Fibroblast of mammary gland (primary cell): ENCODE measurements at places on chromosomes 7 and 10.

- no peak for DNase-seq
Observed at GRCh38 chr10:28993861-28994260, 295.0 kb upstream of the LYZL1 start.

- DNase-seq, result peak; percentile 72
Observed at GRCh38 chr7:28093623-28094232, 86.9 kb downstream of the JAZF1 start.

DNA sequence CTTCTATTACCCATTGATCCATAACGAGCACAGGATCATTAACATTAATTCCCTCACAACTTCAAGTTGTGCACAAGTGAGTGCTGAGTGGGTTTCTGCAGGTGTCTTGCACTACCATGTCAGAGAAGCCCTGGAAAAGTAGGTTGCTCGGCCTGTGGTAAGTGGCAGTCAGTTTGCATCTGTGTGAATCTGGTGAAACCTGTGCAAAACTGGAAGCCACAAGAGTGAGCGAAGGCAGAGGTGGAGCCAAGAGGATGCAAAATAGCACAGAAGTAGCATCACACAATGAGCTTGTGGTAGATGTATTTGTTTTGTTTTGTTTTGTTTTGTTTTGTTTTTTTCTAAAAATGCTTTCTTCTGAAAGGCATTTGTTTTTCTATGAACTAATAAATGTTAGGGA is 181.5 kb downstream of the THSD7A start:
- DNase-seq, result no peak

GRCh38 chr7:28373990-28374389 is 38.3 kb upstream of the CREB5 start:
- no peak for DNase-seq

- no peak for DNase-seq
Observed at GRCh38 chr7:36684954-36685353, 39.3 kb downstream of the AOAH start.

GRCh38 chr10:101028446-101029337 is 2.2 kb downstream of the PDZD7 start:
- DNase-seq, result no peak

DNA sequence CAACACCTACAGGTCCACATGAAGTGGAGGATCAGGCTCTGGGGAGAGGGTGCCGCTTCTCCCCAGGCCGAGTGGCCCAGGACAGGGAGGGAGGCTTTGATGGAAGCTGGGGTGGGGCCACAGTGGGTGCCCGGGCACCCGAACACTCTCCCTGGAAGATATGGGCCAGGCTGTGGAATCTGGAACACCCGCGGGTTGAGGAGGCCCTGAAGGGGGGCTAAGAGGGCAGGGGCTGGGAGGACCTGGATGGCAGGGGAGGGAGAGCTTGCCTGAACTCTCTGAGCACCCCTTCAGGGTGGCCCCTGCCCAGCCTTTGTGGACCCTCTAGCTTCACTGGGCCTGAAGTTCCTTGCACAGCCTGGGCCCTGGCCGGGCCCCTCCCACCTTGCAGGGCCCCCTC is 4.5 kb upstream of the NKX6-2 start:
- DNase-seq, result no peak

DNA sequence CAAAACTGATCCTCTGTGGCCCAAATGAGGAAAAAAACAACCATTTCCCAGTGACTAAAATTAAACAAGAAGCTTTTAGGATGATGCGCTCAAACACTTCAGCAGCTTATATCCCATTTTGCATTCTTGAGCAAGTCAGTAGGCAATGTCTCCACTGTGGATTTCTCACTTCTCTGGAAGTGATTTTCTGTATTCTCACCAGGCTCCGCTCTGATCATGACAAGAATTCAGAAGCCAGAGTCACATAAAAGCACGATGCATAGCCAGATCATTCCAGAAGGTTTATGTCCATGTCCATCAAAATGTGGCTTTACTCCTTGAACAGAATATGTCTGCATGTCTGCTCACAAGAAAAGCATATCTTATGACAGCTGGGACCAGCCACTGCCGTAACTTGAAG is 481.4 kb downstream of the ADRA2A start:
- DNase-seq, result no peak

DNA sequence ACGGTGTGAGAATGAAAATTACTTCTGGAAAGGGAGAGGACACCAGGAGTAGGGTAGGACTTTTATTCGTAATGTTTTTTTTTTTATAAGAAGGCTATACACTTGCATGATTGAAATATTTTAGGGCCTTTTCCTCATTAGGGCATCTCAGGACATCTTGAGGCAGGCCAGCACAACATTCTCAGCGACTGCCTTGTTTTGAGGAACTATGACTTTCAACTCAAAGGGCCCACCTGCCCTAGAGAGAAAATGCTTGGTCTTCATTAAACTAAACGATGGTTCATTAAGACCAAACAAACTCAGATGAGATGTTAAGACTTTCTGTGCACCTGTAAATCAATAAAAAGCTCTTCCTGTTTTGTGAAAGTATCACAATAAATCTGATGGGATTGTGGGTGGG is 11.3 kb downstream of the NOD1 start:
- no peak for DNase-seq
